ENCODE measurements at places on chromosomes 1 and 21. TPM values are rescaled to one million over a fixed set of nuclear protein-coding genes. Genes with fewer than 3 reads are reported as not detected.

DNA sequence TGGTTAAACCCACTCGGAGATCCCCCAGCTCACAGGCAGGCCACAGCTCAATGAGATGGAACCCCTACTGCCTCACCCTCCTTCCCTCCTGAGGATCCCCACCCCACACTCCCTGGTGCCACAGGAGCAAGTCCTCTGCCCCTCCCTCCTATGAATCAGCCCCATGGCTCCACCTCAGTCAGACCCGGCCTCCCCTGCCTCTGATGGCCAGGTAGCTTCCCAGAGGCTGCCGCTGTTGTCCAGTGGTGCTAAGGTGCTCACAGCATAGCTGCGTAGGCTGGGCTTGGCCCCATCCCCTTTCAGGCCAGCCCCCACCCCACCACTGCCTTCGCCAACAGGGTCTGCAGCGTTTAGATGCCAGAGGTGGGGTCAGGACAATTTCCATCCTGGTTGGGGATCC lies 98.5 kb upstream of the IGSF21 start:
- no peaks in the 10 kb centered on the region for H3K4me1 ChIP-seq
- no peaks in the 10 kb centered on the region for H3K36me3 ChIP-seq
- H3K4me3 ChIP-seq, result no peak overlapping the region
- DNase-seq, result no peak

Gene ZMPSTE24
- total RNA-seq, result 23.0 TPM

Gene ANGPTL7
- not detected for total RNA-seq

Gene NPHP4
- 14.1 TPM for total RNA-seq

DNA sequence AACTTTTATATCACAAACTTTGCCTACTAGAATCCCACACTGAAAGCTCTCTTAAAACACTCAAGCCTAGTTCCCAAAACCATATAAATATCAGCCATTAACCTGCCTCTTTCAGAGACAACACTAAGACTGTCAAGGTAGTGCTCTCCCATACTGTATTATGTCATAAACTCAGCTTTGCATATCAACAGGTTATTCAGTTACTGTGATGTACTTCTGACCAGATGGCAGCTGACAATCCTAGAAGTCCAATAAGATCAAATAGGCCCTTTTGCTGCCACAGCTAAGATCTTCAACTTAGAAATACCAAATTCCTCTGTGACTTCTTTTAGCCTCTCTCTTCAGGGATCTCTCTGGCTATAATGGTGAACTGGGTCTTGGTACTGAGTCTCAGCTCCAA lies 97.2 kb downstream of the SPATA6 start:
- no peak overlapping the region for H3K4me3 ChIP-seq
- peaks cover 18% of the 10 kb centered on the region for H3K36me3 ChIP-seq
- H3K4me1 ChIP-seq, result no peaks in the 10 kb centered on the region
- no peak for DNase-seq
- H3K27ac ChIP-seq, result no peak overlapping the region
- no peaks in the 10 kb centered on the region for H3K27me3 ChIP-seq

Gene BEND5
- 34.7 TPM for total RNA-seq

Gene SFN
- total RNA-seq, result 0.87 TPM

GRCh38 chr1:83086346-83086745 lies 912.6 kb downstream of the TTLL7 start:
- H3K4me1 ChIP-seq, result no peaks in the 10 kb centered on the region
- no peak for DNase-seq
- no peaks in the 10 kb centered on the region for H3K27me3 ChIP-seq
- H3K27ac ChIP-seq, result no peak overlapping the region
- H3K4me3 ChIP-seq, result no peak overlapping the region
- H3K36me3 ChIP-seq, result no peaks in the 10 kb centered on the region

GRCh38 chr21:25375675-25376074 lies 231.6 kb downstream of the MRPL39 start:
- peaks cover 10% of the 10 kb centered on the region for H3K4me1 ChIP-seq
- H3K36me3 ChIP-seq, result no peaks in the 10 kb centered on the region
- peaks cover 3% of the 10 kb centered on the region for H3K27me3 ChIP-seq
- DNase-seq, result no peak
- no peak overlapping the region for H3K4me3 ChIP-seq
- H3K27ac ChIP-seq, result no peak overlapping the region

DNA sequence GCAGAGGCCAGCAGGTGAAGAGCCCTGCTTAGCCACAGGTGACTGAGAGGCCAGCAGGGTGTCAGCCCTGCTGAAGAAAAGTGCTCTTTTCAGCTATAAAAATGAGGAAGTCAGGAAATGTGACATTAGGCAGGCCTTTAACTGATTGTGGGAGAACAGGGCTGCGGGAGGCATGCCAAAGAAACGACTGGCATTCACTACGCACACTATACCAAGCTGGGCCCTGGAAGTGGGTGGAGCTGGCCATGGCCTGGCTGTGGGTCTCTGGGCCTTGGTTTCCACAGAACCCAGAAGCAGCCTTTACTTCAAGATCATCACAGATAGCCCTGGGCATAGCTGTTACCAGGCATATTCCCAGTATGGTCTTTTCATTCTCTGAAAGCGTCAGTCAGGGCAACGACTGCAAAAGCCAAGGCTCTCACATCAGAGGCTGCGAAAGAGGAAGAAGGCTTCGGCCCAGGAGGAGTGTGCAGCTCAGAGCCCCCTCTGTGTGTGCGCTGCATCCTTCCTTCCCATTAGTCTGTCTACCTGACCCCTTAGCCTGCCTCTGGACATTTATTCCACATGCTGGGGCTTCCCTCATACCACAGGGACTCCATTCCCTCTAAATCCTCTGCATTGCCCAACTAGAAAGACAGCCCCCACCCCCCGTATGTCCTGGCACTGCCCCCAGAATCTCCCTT lies 14.3 kb downstream of the SLC2A1 start:
- H3K27me3 ChIP-seq, result no peaks in the 10 kb centered on the region
- peaks cover 72% of the 10 kb centered on the region for H3K36me3 ChIP-seq
- H3K27ac ChIP-seq, result peak overlapping the region; percentile 63
- H3K4me3 ChIP-seq, result no peak overlapping the region

Gene SPRR4
- not detected for total RNA-seq

GRCh38 chr1:194658090-194658439 lies 1471.7 kb upstream of the B3GALT2 start:
- no peaks in the 10 kb centered on the region for H3K4me1 ChIP-seq
- H3K36me3 ChIP-seq, result no peaks in the 10 kb centered on the region
- H3K4me3 ChIP-seq, result no peak overlapping the region

DNA sequence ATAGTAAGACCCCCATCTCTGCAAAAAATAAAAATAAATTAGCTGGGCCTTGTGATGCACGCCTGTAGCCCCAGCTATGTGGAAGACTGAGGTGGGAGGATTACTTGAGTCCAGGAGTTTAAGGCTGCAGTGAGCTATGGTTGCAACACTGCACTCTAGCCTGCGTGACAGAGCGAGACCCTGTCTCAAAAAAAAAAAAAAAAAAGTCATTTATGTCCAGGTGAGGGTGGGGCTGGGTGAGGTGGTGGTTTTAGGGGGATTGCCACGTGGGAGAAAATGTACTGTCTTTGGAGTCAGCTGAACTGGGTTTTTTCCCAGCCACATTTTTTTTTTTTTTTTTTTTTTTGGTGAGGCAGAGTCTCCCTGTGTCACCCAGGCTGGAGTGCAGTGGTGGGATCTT lies 6.7 kb downstream of the PIK3CD start:
- peak overlapping the region; percentile 99 for H3K27ac ChIP-seq
- H3K27me3 ChIP-seq, result no peaks in the 10 kb centered on the region
- peak overlapping the region; percentile 26 for H3K4me3 ChIP-seq
- H3K4me1 ChIP-seq, result peaks cover 81% of the 10 kb centered on the region
- DNase-seq, result peak; percentile 66
- peaks cover 46% of the 10 kb centered on the region for H3K36me3 ChIP-seq

Gene PCNT
- 47.7 TPM for total RNA-seq

DNA sequence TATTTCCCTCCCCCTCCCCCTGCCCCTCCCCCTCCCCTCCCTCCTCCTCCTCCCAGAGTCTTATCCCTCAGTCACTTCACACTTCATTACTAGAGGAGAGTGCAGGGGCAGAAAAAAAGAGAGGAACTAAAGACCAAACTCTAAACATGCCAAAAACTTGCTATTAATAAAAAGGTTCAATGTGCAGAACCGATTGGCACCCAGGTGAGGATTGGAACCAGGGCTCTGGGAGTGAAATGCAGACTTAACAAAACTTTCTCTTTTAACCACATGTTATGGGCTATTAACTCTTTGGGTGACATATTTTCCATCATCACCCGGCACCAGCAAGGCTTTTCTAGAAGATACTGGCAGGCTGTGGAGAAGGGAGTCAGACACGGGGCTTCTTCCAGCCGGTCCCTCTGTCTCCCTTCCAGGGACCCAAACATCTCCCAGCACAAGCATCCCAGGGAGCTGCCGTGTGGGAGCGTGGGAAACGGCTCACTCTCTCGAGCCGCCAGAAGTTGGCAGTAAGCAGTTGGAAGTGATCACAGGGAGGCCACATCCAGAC lies 13.6 kb downstream of the NID1 start:
- H3K27me3 ChIP-seq, result peaks cover 9% of the 10 kb centered on the region
- H3K4me3 ChIP-seq, result no peak overlapping the region
- no peaks in the 10 kb centered on the region for H3K4me1 ChIP-seq
- H3K27ac ChIP-seq, result no peak overlapping the region
- DNase-seq, result no peak
- H3K36me3 ChIP-seq, result no peaks in the 10 kb centered on the region

DNA sequence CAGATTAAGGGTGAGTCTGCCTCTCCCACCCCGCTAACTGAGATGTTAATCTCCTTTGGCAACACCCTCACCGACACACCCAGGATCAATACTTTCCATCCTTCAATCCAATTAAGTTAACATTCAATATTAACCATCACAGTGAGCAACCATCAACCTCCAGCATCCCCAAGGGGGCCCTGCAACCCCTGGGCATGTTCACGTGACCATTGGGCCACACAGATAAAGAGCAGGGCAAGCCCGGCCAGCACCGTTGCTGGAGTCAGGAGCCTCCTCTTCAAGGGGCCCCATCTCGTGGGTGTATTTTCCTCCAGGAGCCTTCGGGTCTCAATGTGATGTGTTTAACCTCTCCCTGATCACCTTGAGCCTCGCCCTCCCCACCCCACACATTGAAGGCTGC lies 8.0 kb upstream of the GPR157 start:
- DNase-seq, result no peak
- H3K36me3 ChIP-seq, result no peaks in the 10 kb centered on the region
- peaks cover 2% of the 10 kb centered on the region for H3K27me3 ChIP-seq
- H3K4me1 ChIP-seq, result peaks cover 3% of the 10 kb centered on the region
- H3K27ac ChIP-seq, result no peak overlapping the region

- no peak overlapping the region for H3K27ac ChIP-seq
- no peak for DNase-seq
- no peaks in the 10 kb centered on the region for H3K4me1 ChIP-seq
- no peak overlapping the region for H3K4me3 ChIP-seq
- no peaks in the 10 kb centered on the region for H3K36me3 ChIP-seq
These were observed 87.4 kb upstream of the CLDN14 start for GRCh38 chr21:36567216-36567885.

DNA sequence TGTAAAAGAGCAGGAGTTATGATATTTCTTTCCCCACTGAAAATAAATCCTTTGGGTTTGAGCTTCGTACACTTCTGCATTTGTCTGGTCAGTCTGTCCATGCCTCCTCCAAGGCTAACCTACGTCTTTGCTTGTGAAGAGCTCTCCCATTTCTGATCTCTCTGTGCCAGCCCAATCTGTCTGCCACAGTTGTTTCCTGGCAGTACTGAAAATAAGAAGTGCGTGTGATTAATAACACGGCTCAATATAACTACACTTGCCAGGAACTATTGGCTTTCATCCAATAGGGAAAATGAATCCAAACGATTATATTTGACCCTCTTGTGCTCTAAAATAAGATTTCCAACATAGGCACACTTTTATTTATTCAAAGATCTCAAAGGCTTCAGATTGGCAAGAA lies 19.2 kb upstream of the COL24A1 start:
- no peaks in the 10 kb centered on the region for H3K36me3 ChIP-seq
- peaks cover 2% of the 10 kb centered on the region for H3K27me3 ChIP-seq
- no peak overlapping the region for H3K27ac ChIP-seq
- H3K4me3 ChIP-seq, result no peak overlapping the region

DNA sequence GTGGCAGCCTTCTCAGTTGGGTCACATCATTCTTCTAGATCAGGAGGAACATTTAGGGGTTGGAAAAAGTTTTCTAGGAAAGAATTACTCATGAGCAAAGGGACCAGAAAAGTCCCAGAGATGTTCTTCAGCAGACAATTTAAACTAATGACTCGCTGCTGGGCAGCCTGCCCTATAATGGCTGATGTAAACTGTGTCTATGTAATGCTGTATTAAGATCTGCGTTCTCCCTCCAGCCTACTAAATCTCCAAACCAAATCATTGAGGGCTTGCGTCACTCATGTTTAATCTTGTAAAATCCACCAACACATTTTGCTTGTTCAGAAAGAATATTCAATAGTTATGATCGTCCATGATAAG lies 92.1 kb downstream of the LRRC8C start:
- peak; percentile 69 for DNase-seq
- peak overlapping the region; percentile 98 for H3K27ac ChIP-seq
- peaks cover 91% of the 10 kb centered on the region for H3K4me1 ChIP-seq

Gene MRTO4
- total RNA-seq, result 82.6 TPM

DNA sequence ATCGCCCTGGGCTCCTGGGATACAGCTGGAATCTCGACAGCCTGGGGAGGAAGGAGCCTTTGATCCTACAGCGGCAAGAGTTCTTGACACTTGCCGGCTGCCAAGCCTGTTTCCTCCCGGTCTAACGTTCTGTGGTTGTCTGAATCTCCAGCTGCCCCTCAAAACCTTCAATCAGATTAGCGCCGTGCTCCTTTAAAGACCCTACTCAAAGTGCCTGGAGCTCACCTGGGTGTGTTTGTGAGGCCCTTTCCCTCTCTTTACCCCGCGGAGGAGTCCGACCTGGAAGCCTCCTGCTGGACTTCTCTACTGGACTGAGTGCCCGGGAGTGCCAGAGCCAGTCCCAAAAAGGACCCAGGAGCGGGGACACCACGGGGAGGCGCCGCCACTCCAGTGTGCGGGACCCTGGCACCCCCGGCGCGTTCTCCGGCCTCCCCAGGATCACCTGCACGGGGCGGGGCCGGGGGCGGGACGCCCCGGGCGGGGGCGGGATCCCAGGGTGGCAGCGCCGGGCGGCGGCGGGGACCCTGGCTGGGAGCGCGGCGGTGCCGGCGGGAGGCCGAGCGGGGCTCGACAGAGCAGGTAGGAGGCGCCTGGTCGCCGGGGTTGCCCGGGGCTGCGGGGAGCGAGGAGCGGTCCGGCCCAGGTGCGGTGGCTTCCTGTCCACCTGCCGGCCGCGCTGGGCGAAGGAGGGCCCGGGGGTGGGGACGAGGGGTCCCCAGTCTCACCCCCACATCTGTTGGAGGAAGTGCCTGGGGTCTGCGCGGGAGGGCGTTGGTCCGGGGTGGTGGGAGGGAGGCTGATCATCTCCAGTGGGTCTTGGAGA lies at the start of gene NCMAP:
TSS of gene NCMAP (plus strand) at position 497 of the 823 bp plus-strand sequence. CDS start 39,344 bp downstream, outside the sequence.
- peaks cover 4% of the 10 kb centered on the region for H3K27me3 ChIP-seq
- peak; percentile 62 for DNase-seq

Gene HSF2BP
- 1.6 TPM for total RNA-seq

Gene LCE3E
- total RNA-seq, result not detected
